ENCODE measurements at places on chromosomes 5 and 9.

DNA sequence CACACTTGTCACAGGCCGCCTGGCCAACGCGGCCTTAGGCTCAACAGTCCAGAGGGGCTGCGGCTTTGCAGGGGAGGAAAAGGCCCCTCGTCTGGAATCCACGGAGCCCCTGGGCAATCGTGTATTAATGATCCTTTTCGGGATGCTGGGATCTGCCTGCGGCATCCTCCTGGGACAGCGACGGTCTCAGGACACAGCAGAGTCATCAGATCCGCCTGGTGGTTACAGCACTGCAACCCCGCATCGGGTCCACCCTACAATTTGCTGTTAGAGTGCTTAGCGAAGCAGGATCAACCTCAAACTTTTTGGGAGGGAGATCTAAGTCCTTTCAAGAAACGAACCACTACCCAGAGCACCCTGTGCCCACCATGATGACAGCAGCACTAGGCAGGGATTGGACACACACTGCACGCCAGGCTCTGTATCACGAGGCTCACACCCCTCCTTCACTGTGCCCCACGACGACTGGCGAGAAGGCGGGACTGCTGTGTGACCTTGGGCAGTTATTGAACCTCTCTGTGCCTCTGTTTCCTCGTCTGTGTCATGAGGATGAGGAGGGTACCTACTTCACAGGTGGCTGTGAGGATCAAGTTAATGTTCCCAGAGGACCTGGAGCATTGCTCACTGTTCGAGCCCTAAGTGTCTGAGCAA, 100.4 kb upstream of the COL5A1 start:
- no peak for DNase-seq

DNA sequence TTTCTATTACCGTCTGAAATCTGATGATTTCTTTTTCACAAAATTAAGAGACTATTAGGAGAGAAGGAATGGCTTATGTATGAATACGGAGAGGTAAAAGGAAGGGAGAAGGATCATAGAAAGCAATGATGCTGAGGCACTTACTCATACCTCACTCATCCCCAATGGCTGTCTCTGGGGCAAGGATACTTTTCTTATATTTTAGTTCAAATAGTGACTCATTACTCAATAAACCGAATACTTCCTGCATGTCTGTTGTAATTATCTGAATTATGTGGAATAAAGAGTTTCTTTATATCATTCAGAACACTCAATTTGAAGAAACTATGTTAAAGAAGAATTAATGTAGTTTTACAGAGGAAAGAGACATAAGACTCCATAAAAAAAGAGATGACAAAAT, 284.5 kb upstream of the NUDT12 start:
- DNase-seq = no peak

DNA sequence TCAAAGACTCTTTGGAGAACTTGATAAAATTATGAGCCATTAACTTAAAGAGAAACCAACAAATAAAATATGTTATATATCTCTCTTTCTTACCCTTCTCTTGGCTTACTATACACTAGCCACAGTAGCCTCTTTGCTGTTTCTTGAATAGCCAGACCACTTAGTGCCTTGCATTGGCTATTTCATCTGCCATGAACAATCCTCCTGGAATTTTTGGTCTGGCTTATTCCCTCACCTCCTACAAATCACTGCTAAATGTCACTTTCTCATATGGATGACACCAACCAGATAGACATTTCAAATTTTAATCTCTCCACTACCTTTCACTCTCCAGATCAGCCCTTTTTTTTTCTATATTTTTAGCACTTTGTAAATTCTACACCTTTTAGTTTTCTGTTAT, 1581.7 kb downstream of the EFNA5 start:
- no peak for DNase-seq

DNA sequence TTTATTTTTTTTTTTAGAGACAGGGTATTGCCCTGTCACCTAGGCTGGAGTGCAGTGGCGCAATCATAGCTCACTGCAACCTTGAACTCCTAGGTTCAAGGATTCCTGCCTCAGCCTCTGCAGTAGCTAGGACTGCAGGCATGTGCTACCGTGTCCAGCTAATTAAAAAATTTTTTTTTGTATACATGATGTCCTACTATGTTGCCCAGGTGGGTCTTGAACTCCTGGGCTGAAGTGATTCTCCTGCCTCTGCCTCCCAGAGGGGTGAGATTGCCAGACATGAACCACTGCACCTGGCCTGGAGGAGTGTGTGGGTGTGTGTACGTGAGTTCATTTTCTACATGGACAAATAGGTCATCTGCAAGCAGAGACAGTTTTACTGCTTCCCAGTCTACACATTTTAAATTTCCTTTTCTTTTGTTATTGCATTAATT, 33.8 kb downstream of the JMY start:
- DNase-seq = no peak

DNA sequence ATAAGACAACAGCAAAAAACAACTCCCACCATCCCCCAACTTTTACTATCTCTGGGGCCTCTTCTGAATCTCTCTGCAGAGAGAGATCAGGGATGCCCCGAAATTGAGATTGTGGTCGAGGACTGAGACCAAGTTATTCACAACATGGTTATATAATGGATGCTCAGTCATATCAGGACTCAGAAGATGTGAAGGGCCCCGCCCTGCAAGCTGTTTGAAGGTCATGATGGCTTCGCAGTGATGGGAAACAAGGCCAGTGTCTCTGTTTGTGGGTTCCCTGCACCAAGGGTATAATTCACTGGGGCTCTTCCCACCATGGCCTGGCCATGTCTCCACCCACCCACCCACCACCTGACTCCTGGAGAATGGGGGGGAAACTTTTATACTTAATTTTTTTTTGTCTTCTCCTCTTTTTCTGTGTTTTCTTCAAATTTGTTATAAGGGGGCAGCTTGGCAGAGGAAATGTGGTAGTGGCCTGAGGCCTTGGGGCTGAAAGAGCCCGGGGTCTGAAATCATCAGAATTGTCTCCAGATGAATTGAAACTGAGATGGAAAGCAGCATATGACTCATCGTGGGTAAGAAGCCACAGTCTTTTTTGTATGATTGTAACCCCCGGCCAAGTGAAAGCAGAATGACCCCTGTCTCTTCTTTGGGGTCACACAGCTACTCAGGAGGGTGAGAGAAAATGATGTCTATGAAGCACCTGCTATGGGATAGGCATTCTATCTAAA, 15.0 kb upstream of the TEX48 start:
- DNase-seq = no peak

- DNase-seq = no peak
Observed at GRCh38 chr5:17766031-17766430, 131.8 kb downstream of the TAF11L14 start.

- no peak for DNase-seq
Observed at GRCh38 chr9:91694081-91694870, 255.8 kb downstream of the ROR2 start.

- DNase-seq = no peak
Observed at GRCh38 chr9:112503170-112503569, 16.5 kb downstream of the KIAA1958 start.

- peak; percentile 49 for DNase-seq
Observed at GRCh38 chr5:135493406-135494180, 41.4 kb upstream of the TIFAB start.

- no peak for DNase-seq
Observed at GRCh38 chr5:10709409-10709808, 51.6 kb downstream of the DAP start.

DNA sequence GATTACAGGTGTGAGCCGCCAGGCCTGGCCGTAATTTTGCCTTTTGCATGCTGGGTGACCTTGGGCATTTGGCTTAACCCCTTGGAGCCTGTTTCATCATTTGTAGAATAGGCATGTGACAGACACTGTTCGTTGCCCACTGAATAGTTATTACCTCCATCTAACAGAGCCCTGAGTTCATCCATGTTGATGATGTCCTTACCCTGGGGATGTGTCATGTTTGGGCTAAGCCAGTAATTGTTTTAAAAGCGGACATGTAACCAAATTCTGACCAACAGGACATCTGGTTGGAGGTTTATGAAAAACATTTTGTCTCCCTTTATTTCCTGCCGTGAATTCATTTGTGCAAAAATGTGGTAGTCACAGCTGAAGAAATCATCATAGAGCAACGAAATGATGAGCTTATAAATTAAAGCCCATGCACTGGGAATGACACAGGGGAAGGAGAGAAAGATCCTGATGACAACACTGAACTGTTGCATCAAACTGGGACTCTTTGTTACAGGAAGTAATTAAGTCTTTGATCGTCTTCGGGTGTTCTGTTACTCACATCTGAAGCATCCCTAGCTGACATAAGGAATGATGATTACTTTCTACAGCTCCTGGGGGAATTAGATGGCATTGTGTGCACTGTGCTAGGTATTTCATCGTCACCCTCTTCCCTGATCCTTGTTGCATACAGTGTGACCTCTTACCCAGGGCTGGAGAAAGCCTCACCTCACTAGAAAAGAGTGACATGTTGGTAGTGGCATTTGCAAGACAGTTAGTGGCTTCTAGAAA, 117.8 kb downstream of the FGF18 start:
- DNase-seq = peak; percentile 85

GRCh38 chr5:67817652-67818051, 397.9 kb upstream of the PIK3R1 start:
- no peak for DNase-seq

GRCh38 chr9:37004424-37004935, 29.6 kb downstream of the PAX5 start:
- DNase-seq = no peak

- DNase-seq = no peak
Observed at GRCh38 chr5:180670586-180671359, 21.4 kb upstream of the FLT4 start.
